ENCODE measurements at places on chromosomes 12 and 14.
A peak's percentile ranks its signal among the peaks of the same experiment; 100 is the strongest.

GRCh38 chr12:111436811-111437210 lies 31.1 kb downstream of the SH2B3 start:
- DNase-seq, result no peak

GRCh38 chr12:82848845-82849244 lies 162.1 kb downstream of the TMTC2 start:
- no peak for DNase-seq

DNA sequence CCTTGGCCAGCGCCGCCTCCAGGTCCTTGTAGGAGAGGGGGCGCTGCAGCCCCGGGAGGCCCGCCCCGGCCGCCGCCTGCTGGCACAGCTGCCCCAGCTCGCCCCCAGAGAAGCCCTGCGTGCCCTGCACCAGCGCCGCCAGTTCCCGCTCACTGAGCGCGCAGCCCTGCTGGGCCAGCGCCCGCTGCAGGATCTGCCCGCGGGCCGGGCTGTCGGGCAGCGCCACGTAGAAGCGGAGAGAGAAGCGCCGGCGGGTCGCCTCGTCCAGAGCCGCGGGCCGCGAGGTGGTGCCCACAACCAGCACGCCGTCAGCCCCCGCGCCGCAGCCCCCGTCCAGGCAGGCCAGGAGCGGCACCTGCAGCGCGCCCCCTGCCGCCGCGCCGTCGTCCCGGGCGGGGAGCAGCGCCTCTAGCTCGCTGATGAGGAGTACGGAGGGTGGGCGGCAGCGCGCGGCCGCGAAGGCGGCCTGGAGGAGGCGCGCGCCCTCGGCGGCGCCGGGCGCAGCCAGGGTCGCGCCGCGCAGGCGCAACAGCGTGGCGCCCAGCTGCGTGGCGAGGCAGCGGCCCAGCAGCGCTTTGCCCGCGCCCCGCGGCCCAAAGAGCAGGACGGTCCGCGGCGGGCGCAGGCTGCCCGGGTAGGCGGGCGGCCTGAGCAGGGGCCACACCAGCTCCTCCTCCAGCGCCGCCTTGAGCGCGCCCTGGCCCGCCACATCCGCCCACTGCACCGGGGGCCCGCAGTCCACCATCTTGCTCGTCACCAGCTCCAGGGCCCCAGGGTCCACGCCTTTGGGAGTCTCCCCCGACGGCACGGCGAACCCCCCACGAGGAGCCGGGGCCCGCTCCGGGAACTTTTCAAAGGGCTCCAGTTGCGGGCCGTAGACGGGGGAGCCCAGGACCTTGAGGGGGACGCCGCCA lies 27.7 kb downstream of the FIGNL2 start:
- DNase-seq, result peak; percentile 42

GRCh38 chr14:65173973-65174693 lies 71.8 kb upstream of the MAX start:
- peak; percentile 16 for DNase-seq

GRCh38 chr12:53701518-53702264 lies 25.6 kb downstream of the CALCOCO1 start:
- peak; percentile 74 for DNase-seq

DNA sequence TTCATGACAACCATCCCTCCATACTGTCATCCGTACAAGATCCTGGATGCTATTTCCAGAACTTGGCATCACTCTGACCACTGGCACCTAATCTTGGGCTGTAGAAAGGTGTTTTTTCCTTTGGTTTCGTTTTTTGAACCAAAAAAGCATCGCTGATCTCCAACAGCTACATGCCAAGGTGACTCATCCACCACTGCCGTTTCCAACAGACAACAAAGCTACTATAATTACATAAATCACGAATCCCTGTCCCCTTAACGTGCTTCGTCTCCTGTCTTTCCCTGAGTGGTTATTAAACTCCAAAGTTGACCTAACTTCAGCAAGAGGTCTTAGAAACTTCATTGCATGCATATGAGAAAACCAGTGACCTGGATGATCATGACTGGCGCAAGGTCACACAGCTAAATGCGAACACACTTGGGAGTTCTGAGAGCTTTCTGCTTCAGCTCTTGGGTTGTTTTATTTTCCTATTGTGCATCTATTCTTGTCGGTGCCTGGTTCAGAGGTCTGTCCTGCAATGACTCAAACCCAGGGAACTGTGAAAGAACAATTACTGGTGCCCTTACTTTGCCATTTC lies 99.9 kb downstream of the PPM1H start:
- DNase-seq, result no peak

DNA sequence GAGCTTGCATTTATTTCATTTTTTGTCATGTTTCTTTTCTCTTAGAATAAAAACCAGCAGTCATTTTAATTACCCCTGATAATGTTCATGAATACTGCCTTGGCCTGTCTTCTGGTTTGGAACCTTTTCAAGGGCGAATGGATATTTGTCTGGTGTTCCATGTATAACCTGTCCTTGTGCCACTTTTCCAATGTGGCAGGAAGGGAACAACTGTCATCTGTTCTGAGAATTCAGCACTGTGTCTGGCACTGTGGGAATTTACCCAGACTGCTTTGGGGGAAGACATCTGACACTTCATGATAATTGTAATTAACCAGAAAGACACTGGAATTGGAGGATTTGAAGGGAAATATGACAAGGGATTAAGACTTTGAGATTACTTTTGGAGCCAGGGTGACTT lies 352.8 kb downstream of the APAF1 start:
- DNase-seq, result no peak
